Erythroblast (primary cell): ENCODE measurements at places on chromosomes 13 and 19.
A peak's percentile ranks its signal among the peaks of the same experiment; 100 is the strongest.

DNA sequence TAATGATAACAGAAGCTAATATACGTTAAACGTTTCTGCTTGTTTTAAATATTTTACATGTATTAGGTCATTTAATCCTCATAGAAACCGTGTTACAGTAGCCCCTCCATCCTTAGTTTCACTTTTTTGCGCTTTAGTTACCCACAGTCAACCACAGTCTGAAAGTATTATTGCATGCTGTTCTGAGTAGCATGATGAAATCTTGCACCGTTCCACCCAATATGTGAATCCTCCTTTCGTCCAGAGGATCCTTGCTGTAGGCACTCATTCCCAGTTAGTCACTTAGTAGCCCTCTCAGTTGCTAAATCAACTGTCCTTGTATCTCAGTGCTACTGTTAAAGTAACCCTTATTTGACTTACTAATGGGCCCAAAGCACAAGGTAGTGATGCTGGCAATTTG lies 257.8 kb downstream of the ENOX1 start:
- DNase-seq, result no peak

GRCh38 chr13:30408319-30409101 lies 13.8 kb upstream of the UBE2L5 start:
- DNase-seq, result peak; percentile 88

- DNase-seq, result no peak
These were observed 214.2 kb upstream of the MAB21L1 start for GRCh38 chr13:35690581-35691207.

GRCh38 chr13:71593566-71593965 lies 273.4 kb downstream of the DACH1 start:
- no peak for DNase-seq

DNA sequence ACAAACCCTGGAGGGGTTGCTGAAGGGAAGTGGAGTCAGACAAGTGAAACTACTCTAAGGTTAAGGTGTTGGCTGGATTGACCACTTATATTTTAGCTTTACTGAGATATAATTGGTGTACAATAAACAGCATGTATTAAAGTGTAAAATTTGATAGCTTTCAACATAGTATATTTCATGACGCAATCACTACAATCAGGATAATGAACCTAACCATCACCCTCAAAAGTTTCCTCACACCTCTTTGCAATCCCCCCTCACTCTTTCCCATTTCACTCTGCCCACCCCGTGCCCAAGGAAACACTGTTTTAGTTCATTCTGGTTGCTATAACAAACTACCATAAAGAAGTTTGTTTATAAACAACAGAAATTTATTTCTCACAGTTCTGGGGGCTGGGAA lies 508.0 kb downstream of the FGF9 start:
- no peak for DNase-seq

GRCh38 chr13:67416047-67416925 lies 186.2 kb upstream of the PCDH9 start:
- DNase-seq, result peak; percentile 13

DNA sequence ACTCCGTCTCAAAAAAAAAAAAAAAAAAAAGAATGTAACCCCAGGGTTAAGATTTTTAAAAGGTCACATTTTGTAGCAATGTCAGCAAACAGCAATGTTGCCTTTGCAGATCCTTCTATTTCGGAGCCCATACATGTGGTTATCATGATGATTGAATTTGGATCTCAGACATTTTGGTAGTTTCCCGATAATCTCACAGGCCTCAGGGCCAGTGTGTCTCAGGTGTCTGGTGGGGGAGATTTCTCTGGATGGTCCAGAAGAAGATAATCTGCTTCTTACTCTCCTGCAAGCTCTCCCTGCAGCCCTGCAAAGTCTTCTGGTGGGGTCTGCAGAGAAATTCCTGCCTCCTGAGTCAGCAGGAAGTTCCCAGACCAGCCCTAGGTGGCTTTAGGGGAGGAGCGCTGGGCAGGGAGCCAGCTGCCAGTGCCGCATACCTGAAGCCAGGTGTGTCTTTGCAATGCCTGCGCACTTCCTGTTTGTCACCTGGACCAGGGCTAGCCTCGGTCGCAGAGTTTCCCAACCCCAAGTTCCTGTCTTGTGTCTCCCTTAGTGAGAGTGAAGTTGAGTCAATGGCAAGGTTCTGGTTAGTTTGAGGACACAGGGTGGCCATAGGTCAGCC lies 1.4 kb downstream of the SH2D3A start:
- DNase-seq, result no peak

GRCh38 chr19:48295458-48295857 lies 25.6 kb downstream of the ZNF114 start:
- no peak for DNase-seq

GRCh38 chr13:36190771-36191170 lies 23.6 kb downstream of the SOHLH2 start:
- no peak for DNase-seq
